Left colon (tissue), 2 donors: ENCODE measurements at places on chromosomes 13 and 19. TPM values are rescaled to one million over a fixed set of nuclear protein-coding genes. Genes with fewer than 3 reads are reported as not detected.

RNF113B gene
- total RNA-seq: not detected

CALR3 gene
- not detected for total RNA-seq

ACP7 gene
- not detected for total RNA-seq

LYL1 gene
- total RNA-seq: 4.5 TPM

IGSF23 gene
- total RNA-seq: not detected

C19orf38 gene
- total RNA-seq: 0.98 TPM

ATCAY gene
- 0.28 TPM for total RNA-seq

CYP2A6 gene
- total RNA-seq: not detected

TMEM255B gene
- 1.9 TPM for total RNA-seq

OVOL3 gene
- not detected for total RNA-seq

MPND gene
- 84.6 TPM for total RNA-seq

DNAAF3 gene
- total RNA-seq: 2.6 TPM

KLK6 gene
- not detected for total RNA-seq

CEACAM20 gene
- total RNA-seq: 0.15 TPM

ZNF382 gene
- 0.49 TPM for total RNA-seq

MBD3L3 gene
- not detected for total RNA-seq

POLR1G gene
- 3.0 TPM for total RNA-seq

SERPINE3 gene
- not detected for total RNA-seq

KATNAL1 gene
- 9.4 TPM for total RNA-seq

RCBTB2 gene
- total RNA-seq: 4.6 TPM

LYPD5 gene
- total RNA-seq: 0.70 TPM

ACP5 gene
- total RNA-seq: 26.8 TPM

VAV1 gene
- 8.5 TPM for total RNA-seq

CLEC17A gene
- 0.15 TPM for total RNA-seq

CNMD gene
- total RNA-seq: not detected

PDS5B gene
- 29.2 TPM for total RNA-seq

FLT3LG gene
- total RNA-seq: 3.4 TPM

CABP5 gene
- not detected for total RNA-seq

VASP gene
- total RNA-seq: 218 TPM

ATP4A gene
- total RNA-seq: not detected

SLC15A1 gene
- total RNA-seq: 35.7 TPM

C3 gene
- 49.0 TPM for total RNA-seq

YJEFN3 gene
- total RNA-seq: 4.9 TPM

IZUMO2 gene
- not detected for total RNA-seq

JUNB gene
- total RNA-seq: 314 TPM

PRMT1 gene
- total RNA-seq: 83.9 TPM

EBI3 gene
- 2.6 TPM for total RNA-seq

PTPRS gene
- 27.6 TPM for total RNA-seq

CASP14 gene
- total RNA-seq: not detected

CYP2F1 gene
- total RNA-seq: not detected

ZNF208 gene
- 3.4 TPM for total RNA-seq

GPX4 gene
- total RNA-seq: 162 TPM

CDK8 gene
- 23.0 TPM for total RNA-seq

KLF1 gene
- total RNA-seq: not detected

BEST2 gene
- total RNA-seq: 207 TPM

ARRDC2 gene
- 27.7 TPM for total RNA-seq

ZNF675 gene
- total RNA-seq: 16.2 TPM

LRRC4B gene
- total RNA-seq: 1.2 TPM

FXYD1 gene
- 7.7 TPM for total RNA-seq

SHANK1 gene
- 0.21 TPM for total RNA-seq

LRFN3 gene
- total RNA-seq: 14.7 TPM

CRTC1 gene
- 10.2 TPM for total RNA-seq

ECSIT gene
- total RNA-seq: 64.5 TPM

ZNF491 gene
- total RNA-seq: 3.5 TPM

TPTE2 gene
- total RNA-seq: not detected

KIR3DL1 gene
- total RNA-seq: not detected

SHISA7 gene
- total RNA-seq: not detected

IQCN gene
- total RNA-seq: 4.3 TPM
